ENCODE measurements at places on chromosomes 12 and 14. TPM values are rescaled to one million over a fixed set of nuclear protein-coding genes. Genes with fewer than 3 reads are reported as not detected.

DNA sequence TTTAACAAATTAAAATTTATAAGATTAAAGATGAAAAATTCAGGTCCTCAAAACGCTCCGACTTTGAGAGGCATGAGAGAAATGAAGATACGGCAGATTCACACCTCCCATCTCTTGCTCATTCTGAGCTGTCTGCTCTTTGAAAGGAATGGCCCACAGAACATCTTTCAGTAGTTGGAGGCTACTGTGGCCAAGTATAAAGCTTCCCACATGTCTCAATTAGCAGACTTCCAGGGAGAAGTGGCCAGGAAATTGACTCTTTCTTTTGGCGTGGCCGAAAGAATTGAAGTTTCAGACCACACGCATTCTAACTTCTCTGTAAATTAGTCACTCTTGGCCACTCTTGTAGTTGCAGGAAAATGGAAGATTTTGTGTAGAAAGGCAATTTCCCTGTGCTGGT, 129.2 kb downstream of the DIP2B start:
- peak; percentile 77 for DNase-seq

DNA sequence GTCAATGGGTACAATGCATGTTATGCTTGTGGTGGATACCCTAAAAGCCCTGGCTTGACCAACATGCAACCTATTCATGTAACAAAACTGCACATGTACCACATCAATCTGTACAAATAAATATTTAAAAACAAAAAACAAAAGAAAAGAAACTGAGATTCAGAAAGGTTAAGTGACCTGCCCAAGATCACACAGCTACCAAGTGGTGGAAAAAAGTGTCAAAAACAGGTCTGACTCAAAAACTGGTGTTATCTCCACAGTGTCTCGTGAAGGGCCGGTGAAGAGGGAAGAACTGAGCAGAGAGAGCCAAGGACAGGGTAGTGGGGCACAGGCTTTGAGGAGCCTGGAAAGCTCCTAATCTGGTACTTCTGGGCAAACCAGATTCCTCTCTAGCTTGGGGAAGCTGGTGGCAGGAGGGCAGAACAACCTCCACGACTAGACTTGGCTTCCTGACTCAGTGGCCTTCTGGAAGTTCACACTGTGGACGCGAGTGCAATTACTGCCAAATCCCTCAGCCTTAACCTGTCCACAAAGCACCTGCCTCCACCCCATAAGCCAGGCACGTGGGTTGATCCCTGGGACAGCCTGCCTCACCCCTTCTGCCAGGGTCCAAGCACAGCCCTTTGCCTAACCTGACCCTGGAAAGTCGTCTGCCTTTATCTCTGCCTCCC, 15.6 kb downstream of the ZBTB39 start:
- no peak for DNase-seq

The VWF gene
- total RNA-seq: 0.05 TPM

The KCNA5 gene
- not detected for total RNA-seq

GRCh38 chr12:2561367-2561766, 233.4 kb upstream of the FKBP4 start:
- no peak for DNase-seq

The B4GALNT3 gene
- total RNA-seq: not detected

The LTBR gene
- 112 TPM for total RNA-seq

DNA sequence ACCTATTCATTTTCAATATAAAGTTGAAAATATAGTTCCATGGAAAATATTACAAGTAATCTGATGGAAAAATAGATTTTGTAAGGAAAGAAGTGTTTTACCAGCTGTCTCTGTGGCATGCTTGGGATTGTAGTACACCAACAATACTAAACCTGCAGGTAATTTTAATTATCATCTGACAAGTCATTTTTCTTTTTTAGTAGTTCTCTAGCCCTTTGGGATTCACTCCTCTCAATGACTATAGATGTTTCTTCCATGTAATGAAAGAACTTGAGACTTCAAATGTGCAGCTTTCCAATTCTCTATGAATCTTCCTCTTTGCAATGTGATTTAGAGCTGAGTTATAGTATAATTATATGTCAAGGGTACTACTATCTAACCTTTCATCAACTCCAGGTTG, 14.7 kb upstream of the LIN7A start:
- no peak for DNase-seq

- no peak for DNase-seq
Observed at GRCh38 chr12:53211476-53212381, 4.7 kb upstream of the ITGB7 start.

- no peak for DNase-seq
Observed at GRCh38 chr14:72850360-72850759, 43.5 kb downstream of the DPF3 start.

The DENR gene
- 56.5 TPM for total RNA-seq

The LRRC10 gene
- not detected for total RNA-seq

- DNase-seq: no peak
Observed at GRCh38 chr12:114185036-114185435, 218.9 kb upstream of the RBM19 start.

The TRPV4 gene
- 1.8 TPM for total RNA-seq

The MFAP5 gene
- total RNA-seq: 194 TPM

DNA sequence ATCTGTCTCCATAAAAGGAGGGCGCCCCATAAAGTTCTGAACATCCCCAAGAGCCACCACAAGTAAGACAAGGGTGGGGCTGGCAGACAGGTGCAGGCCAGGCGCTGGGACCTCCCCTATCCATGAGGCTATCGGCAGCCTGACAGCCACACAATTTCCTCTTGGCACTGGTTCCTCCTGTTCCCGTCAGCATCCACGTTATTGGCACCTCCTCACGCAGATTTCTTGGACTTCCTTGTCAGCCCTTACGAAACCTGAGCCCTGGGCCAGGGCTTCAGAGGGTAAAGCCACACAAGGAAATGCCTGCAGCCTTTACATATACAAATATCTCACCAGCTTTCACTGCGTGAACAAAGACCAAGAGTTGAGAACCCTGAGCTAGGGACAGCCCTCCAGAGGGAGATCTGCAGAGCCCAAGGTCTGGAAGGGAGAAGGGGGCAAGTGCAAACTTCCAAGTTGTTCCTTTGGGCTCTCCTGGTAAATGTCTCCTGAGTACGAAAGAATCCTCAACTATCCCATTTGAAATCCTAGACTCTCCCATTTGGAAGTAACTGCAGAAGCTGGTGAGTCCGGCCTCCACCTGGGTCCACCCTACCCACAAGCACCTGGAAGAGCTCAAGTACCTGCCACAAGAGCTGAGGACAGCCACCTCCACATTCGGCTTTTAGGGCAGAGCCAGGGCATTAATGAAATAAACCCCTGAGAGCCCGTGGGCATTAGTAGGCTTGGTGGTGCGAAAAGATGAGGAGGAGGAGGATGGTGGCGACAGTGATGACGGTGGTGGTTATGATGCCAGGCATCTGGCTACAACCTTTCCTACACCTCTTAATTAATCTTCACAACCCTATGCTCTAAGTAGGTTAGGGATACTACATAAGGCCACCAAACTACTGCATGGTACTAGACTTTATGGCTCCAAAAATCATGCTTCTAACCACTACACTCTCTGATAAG, 5.5 kb upstream of the TC2N start:
- DNase-seq: no peak

- DNase-seq: peak; percentile 45
Observed at GRCh38 chr14:50347521-50347920, 35.4 kb downstream of the DMAC2L start.

Data from HFFc6 (cell line).